ENCODE measurements at places on chromosomes 5 and 9.

DNA sequence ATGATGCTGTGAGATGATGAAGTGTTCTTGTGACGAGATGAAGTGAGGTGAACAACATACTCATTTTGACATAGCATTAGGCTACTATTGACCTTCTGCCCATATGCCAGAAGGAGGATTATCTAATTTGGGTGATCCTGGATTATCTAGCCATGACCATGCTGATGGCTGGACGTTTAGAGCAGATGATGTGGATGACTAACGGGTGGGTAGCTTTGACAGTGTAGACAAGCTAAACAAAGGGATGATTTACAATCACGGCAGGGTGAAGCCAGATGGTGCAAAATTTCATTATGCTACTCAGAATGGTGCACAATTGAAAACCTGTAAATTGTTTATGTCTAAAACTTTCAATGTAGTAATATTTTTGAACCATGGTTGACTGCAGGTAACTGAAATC lies 2403.4 kb upstream of the ACO1 start:
- DNase-seq = no peak

DNA sequence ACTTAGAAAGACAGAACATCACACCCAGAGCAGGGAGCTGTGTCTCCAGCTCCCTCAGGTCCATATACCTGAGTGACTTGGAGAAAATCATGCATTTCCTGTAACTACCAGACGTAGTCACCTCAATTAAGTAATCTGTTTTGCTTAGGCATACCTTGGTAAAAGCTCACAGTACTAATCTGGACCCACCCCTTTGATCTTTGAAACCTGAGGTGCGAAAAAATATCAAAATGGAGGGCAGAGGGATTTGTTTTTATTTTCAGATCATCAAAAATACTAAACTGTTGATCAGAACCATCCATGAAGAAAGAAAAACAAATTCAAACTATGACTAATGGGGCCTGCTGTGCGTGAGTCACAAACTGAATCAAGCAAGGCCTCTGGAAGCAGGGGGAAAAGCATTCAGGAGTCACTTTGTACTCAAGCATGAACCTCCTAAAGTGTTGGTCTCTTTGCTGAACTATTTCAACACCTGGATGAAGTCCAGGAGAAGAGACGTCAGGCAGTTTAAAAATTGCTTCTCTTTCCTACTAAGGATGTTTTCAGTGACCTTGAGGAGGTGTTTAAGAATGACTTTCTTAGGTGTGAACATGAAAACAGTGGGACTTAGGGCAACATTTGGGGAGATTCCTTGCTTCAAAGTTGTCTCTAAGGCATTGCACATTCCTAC lies 76.3 kb downstream of the MUSK start:
- DNase-seq = peak; percentile 60

- DNase-seq = no peak
Observed at GRCh38 chr5:173498286-173498685, 118.2 kb downstream of the BOD1 start.

- DNase-seq = no peak
Observed at GRCh38 chr5:143653256-143653655, 158.7 kb upstream of the HMHB1 start.

DNA sequence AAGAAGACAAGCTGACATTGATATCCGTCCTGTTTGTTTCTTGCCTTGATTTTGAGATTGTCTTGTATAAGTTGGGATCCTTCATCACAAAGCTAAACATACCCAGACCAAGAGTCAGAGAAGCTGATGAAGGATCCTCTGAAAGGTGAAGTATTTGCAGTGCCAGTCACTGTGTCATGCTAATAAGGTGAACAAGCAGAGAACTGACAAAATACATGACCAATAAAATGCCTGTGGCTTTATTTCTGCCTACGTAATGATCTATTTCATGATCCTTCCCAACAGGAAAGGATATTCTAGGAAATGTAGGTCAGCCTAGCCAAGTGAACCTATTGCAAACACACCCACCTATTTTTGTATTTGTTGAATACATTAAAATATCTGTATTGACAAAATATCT lies 351.3 kb upstream of the CDH9 start:
- DNase-seq = no peak

- DNase-seq = no peak
Observed at GRCh38 chr5:41834506-41834905, 35.7 kb downstream of the OXCT1 start.

DNA sequence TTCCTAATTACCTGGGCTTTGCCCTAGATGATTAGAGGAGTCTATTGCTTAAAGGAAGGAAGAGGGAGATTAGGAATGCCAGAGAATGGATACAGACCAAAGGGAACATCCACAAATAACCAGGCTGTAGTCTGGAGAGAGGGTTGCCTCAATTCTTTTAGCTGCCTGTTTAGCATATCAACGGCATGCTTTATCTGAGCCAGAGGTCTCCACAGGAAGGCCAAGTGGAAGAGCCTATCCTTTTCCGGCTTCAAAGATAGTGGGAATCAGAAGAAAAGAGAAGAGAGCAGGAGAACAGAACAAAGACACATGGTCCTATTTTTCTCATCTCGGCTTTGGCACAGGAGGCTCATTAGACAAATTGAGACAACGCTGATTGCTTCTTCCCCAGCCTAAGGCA lies 142.4 kb downstream of the NMUR2 start:
- DNase-seq = no peak

- DNase-seq = no peak
Observed at GRCh38 chr5:140737486-140737885, 37.2 kb downstream of the ZMAT2 start.

GRCh38 chr9:20292002-20292401 lies 330.3 kb downstream of the MLLT3 start:
- no peak for DNase-seq

DNA sequence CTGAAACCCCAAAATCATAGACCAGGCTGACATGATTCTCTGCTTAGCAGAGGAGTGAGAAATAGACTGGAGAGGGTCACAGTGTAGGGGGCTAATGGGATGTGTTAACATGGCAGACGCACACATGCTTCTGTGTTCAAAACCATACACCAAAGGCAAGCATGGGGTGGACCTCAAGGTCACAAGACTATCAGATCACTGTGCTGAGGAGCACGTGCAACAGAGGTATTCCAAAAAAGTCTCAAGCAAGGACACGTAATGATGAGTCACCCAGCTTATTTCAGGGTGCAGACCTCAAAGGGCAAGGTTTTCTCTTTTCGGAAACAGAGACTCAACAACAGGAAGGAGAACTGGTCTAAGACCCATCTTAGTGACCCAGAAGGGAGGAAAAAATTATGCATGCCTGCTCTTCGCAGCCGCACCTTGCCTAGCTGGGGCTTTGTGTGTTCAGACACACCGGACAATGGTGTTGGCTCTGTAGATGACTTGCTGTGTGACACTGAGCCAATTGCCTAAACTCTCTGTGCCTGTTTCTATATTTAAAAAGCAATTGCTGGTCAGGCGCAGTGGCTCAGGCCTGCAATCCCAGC lies 20.3 kb downstream of the WHRN start:
- DNase-seq = no peak

DNA sequence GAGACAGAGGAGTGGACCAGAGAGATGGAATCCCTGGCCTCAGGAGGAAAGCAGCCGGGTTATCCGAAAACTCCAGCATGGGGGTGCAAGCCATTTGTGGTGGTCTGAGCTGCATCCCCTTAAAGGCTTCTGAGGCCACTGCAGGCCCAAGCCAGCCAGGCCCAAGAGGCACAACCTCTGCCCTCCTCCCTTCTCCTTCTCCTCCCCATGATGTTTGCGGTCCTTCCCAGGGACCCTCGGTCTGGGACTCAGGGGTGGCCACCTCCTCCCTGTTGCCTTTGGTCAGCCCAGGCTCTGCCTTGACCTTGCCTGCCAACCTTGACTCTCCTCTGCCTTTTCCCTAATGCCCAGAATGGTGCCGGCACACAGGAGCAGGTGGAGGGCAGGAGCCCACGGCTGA lies 4.6 kb downstream of the NCS1 start:
- no peak for DNase-seq

DNA sequence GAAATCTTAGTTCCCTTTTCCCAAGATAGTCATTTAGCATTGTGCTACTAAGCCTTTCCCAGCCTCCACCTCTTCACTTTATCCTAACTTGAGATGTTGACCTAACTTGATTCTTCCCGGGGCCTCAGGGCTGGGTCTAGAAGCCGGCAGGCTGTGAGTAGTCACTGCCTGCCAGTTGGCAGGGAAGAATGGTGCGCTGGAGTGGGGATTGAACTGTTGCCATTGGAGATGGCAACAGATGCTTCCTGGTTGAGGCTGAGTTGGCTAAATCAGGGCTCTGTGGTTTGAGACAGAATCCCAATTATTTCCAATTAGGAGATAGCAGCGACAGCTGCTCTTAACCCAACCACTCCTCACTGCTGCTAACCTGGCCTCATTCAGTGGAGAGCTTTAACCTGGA lies 343.1 kb downstream of the BRINP1 start:
- peak; percentile 45 for DNase-seq

GRCh38 chr9:13728917-13729811 lies 449.7 kb upstream of the MPDZ start:
- DNase-seq = no peak

DNA sequence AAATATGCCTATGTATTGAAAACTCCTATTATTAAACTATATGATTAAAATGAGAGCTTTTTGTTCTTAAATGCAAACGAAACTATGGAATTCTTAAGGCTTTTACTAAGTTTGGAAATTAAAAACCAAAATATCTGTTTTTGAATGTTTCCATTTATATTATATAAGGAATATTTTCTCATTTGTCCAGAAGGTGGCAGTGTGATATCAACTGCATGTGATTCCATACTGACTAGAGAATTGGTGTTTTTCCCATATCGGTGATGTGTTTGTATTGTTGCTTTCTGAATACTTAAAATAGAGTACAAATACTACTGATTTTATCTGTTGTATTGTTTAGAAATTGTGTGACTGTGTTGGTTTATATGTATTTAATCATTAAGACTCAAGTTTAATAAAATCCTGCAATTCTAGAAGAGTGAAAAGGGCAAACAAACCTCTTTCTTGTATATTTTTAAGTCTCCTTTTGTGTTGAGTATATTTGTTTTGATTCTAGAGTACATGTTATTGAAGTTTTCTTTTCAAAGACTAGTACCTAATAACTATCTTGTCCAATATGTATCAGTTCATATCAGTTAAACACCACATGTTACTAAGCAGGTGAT lies 320.8 kb downstream of the CCDC171 start:
- DNase-seq = no peak

DNA sequence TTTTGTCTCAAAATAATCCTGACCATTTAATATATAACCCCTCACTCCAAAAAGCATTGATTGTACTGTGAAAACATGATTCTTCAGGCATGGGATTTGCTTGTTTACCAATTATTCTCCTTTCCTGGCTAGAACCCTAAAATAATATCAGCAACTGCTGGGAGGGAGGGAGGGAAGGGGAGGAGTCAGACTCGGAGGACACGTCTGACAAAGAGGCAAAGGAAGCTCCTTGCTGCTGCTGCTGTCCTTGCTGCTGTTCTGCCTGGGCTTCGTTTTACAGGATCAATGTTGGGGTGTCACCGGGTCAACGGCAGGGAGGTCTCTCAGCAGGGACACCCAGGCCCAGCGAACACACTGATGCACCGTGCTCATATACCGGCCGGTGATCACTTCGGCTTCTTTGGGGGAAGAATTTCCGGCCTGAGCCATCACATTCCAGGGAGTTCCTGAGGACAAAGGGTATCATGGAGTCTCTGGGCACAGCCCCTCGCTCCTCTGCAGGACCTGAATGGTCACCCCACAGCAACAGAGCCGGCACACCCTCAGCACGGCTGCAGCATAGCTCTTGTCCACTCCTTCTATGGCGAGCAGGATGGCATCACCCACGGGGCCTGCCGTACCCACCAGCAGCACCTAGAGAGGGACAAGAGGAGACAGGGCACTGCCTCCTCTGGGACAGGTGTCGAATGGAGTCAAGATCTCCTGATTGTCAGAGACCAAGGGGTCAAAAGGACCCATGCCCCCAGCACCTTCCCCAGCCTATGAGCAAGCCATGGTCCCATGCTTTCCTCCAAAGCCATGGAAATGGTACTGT lies 27.9 kb downstream of the MED10 start:
- DNase-seq = no peak

- DNase-seq = no peak
Observed at GRCh38 chr9:70192707-70193106, 66.1 kb upstream of the SMC5 start.

DNA sequence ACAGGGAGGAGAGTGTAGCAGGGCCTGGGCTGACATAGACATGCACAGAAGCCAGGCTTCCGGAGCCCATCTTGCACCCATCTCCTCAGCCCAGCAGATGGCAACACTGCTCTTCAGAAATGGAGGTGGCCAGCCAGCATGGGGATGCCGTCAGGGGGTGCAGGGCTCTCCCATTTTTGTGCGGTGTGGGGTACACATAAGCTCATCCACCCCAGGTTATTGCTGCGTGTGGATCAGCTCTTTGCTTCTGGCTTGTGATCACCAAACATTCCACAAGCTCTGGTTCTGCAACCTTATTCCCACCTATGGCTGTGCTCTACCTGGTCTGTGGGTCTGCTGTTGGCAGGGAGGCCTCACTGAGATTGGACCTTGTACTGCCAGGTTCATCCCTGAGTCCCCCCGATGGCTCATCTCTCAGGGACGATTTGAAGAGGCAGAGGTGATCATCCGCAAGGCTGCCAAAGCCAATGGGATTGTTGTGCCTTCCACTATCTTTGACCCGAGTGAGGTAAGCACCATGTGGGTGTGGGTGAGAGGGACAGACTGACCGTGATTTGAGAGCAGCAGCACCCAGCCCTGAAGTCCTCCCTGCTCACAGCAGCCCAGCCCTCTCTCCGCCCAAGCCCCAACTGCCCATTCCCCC lies 17.3 kb downstream of the SLC22A5 start:
- DNase-seq = peak; percentile 85

- DNase-seq = no peak
Observed at GRCh38 chr9:88256216-88256615, 117.9 kb upstream of the SPATA31C2 start.

- no peak for DNase-seq
Observed at GRCh38 chr9:109912082-109912582, 132.1 kb downstream of the PALM2AKAP2 start.

GRCh38 chr9:70888471-70888870 lies 232.9 kb downstream of the TRPM3 start:
- no peak for DNase-seq

DNA sequence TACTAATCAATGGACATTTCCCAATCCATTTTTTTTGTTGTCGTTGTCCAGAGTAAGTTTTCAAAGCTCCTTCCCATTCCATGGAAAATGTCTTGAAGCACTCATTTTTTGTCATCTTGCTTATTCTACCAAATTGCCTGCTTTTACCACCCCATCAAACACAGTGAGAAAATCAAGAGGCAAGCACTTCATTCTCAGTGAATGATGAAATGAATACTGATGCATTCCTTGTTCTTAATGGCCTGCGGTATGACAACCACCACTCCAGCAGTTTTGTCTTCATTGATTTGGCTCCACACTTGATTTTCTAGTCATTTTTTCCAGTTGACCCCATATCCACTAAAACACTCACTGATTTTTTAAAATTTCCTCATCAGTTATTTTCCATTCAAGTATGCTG lies 193.5 kb upstream of the ANKH start:
- no peak for DNase-seq

All from ureter (tissue), 1 donor.